ENCODE measurements at places on chromosomes 2 and 18.

GRCh38 chr2:157052685-157053224 is 204.8 kb upstream of the GALNT5 start:
- peak; percentile 53 for DNase-seq

GRCh38 chr2:26884486-26884885 is 36.6 kb downstream of the DPYSL5 start:
- DNase-seq, result no peak

GRCh38 chr18:6737833-6738232 is 8.3 kb downstream of the ARHGAP28 start:
- no peak for DNase-seq

DNA sequence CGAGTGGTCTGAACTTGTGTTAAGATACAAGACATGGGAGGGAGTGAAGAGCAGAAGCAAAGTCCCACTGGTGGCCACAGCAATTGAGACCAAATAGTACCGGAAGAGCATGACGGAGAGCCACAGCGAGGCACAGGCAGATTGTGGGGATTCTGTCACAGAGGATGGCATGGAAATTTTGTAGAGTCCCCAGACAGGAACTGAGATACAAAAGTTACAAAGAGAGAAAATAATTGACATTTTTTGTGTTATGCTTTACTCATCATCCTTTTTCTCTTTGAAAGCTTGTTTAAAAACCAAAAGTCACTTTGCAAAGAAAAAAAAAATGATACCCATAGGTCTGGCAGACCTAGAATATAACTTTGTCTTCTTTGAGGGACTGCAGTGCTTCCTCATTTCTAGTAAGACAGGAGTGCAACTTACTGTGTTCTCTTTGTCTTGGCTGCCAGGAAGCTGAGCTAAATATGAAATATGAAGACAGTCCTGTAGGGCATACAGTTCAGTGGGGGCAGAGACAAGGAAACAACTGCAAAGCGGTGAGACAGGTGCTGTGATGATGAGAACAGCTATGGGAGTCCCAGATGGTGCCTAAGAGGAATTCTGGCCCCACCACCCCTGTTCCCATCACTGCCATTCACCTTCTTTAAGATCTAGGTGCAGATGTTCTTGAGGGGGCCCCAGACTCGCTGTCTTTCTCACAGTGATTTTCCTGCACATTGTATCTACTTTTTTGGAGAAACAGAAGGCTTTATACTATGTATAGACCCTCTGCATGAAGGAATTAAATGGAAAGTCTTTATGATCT is 5.2 kb downstream of the ARHGAP25 start:
- DNase-seq, result no peak

GRCh38 chr2:336360-336759 is 48.5 kb upstream of the ALKAL2 start:
- DNase-seq, result no peak

DNA sequence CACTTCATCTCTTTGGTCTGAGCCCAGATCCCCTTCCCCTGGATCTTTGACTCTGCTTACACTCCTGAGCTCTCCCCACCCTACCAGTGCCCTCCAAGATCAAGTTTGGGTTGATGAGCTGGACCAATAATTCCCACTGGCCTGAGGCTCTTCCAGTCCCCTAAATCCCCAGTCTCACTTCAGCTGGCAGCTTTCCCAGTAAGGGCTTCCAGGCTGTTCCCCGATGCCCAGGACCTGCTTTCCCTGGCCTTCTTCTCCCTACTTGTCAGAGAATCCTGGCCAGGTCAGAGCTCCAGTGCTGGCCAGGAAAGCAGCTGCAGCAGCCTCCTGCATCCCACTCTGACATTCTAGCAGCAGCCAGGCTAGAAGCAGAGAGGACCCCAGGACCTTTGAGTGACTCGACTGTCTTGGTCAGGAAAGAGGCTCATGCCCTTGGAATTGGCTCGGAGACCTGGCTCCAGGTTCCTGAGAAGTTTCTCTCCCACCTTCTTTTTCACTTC is 3.5 kb downstream of the WNT6 start:
- no peak for DNase-seq

DNA sequence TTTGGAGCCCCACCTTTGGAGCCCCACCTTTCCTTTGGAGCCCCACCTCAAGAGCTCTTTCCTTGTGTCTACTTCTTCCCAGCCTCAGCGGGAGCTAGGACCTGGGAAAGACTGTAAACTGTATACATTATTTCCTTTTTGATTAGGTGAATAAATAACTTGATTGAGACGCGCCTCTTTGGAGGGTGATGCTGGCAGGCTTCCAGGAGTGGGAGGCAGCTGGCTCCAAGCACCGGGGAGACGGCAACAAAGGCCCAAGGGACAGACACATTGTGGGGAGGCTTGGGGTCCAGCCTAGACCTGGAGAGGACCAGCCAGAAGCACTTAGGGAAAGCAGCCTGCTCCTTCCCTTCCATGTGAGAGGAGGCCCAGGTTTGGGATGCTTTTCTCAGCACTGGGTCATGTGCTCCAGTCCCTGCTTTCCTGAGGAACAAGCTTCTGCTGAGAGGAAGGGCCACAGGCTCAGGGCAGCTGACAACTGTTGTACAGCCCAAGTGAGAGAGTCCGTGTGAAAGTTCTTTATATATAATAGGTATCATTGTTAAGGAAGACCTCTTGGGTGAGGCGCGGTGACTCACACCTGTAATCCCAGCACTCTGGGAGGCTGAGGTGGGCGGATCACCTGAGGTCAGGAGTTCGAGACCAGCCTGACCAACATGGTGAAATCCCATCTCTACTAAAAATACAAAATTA is 297.2 kb upstream of the SLC14A2 start:
- DNase-seq, result no peak

DNA sequence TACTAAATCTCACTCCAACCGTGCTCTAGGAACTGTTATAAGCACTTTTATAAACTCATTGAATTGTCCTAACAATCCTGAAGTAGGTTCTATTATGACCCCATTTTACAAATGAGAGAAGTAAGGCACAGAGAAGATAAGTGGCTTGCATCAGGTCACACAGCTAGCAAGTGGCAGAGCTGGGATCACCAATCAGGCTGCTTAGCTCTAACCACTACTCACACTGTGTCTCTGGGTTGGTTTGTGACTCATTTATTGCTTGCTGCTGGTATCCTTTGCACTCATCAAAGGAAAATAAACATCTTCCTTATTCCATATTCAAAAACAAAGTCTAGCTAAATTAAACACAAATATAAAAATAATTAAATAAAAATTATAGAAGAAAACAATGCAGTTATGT is 42.5 kb upstream of the IL1R2 start:
- DNase-seq, result no peak

DNA sequence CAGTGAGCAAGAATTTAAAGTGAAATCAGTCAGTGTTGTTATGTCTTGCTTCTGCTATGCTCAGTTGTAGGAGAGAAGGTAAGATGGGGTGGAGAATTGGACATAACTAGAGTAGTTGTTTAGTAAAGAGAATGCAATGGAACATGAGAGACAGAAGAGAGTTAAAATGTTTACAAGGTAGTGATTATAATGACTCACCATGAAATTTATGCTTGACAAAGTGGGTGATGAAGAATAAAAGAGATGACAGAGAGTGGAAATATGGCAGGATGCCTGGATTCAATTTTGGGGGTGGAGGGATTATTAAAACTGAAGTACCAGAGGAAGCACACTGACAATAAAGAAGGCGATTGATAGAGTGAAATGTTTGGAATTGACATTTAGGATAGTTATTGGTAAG is 10.6 kb downstream of the SCG2 start:
- peak; percentile 36 for DNase-seq

GRCh38 chr2:143117225-143117624 is 12.0 kb upstream of the ARHGAP15 start:
- no peak for DNase-seq

GRCh38 chr18:12305930-12306629 is 2.0 kb upstream of the TUBB6 start:
- DNase-seq, result no peak

GRCh38 chr2:112936927-112937232 is 25.9 kb downstream of the IL37 start:
- no peak for DNase-seq

DNA sequence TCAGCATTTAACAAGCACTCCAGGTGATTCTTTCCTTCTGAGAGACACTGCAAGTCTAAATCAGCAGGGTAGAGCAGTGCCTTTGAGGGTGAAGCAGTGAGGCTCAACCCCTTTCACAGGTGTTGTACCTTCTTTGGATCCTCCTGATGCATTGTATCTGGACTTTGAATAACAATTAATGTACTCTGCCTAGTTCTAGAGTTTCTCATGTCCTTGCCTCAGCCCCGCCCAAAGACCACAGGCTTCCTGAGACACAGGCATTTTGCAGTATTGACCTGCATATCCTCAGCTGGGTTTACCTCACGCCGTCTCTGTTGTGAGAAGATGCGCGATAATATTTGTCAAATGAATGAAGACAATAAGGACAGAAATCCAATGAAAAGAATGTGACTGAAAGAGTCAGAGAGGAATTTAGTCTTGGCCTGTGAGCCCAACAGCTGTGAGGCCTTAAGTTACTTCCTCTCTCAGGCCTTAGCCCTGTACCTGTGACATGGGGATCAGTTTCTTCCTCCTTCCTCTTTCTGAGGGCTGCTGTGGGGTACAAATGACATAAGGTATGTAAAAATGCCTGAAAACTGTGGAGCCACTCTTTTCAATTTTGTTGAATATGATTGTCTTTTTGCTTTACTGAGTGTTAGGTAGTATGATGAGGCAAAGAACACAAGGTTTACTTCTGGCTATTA is 43.7 kb downstream of the WIPF1 start:
- no peak for DNase-seq

DNA sequence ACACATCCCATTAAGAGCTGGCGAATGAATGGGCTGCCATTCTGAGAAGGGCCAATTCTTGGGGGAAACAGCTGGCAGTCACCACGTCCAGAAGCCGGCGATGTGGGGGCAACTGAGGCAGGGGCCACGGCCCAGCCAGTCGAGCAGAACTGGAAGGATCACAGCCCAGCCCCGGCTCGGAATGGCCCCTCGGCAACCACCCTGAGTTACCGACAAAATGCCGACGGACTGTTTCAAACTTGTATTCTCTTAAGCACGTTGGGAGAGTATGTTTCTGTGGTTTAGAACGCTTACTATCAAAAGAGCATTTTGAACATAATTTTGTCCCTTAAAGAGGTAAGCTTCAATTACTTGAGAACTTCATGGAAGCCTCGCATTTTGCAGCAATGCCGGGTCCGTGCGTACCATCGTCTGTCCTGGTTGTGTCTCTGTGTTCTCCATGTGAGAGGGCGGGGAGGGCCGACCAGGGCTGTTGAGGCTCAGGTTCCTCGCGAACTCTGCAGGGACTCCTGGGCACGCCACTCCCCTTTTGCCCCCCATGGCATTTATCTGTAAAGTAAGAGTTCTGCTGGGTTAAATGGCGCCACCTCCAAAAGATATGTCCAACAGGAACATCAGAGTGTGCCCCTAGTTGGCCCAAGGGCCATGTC is 155.9 kb downstream of the TWIST2 start:
- no peak for DNase-seq

DNA sequence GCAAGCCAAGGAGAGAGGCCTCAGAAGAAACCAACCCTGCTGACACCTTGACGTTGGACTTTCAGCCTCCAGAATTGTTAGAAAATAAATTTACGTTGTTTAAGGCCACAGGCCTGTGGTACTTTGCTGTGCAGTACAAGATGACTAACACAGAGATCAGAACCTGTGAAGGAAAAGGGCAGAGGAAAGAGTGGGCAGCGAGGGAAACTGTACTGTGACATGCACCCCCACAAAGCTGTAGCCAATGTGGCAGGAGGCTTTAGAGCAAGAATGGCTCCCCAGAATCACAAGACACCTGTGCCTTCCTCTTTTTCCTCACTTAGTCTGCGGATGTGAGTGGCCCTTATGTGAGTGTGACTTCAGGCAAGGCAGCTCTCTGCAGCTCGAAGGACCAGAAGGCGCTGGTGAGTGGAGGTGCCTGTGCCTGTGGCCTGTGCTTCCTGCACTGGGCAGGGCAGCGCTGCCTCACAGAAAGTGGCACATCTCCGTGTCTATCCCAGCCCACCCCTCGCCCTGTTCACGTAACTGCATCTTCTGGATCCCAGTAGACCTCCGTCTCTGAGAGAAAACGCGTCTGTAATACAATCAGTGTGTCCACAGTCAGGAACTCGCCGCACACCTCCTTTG is 89.5 kb downstream of the MRPS9 start:
- no peak for DNase-seq

DNA sequence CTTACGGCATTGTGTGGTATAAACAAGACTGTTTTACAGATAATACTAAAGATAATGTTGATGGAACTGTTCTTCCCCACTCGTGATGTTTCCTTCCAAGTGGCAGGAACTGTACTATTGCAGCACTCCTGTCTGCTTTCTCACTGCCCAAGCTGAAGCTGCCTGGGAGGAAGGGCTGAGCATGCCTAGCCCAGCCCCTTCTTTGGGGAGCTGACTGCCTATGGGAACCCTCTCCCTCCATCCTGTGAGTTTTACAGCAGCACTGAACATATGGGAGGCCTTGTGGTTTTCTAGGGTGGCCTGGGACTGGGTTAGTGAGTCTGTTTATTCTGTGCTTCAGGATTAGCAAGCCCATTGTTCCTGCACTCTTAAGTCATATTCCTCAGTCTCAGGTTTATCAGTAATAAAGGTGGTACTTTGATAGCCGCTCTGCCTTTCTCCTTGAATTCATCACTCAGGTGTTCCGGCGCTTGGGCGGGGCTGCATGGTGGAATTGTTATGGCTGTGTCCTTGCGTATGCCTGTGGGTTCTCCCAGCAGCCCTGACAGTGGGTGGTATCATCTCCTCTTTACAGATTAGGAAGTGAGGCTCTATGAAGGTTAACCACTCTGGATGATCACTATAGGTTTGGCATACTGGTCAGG is 379.7 kb downstream of the PTPRM start:
- DNase-seq, result peak; percentile 82

DNA sequence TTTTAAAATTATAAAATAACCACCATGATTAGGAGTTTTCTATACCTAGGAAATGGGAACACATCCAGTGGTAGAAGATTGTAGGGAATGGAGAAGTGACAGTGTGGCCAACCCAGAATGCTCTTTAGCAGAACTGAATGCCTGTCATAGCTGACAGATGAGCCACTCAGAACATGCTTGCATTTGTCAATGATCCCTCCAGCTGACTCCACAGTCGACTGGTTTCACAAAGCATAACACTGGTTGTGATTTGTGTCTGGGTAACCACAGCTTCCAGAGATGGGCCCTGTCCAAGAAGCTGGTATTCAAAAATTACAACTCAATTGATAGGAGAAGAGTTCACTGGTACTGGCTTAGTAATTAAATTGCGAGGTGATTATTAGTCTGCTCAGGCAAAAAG is 9.0 kb upstream of the CTIF start:
- peak; percentile 72 for DNase-seq

- no peak for DNase-seq
Measured at GRCh38 chr2:15584767-15585469, 6.8 kb upstream of the DDX1 start.

GRCh38 chr2:176172007-176172894 is 15.1 kb downstream of the HOXD3 start:
- no peak for DNase-seq

- no peak for DNase-seq
Measured at GRCh38 chr18:55085557-55086285, 126.5 kb upstream of the CCDC68 start.

DNA sequence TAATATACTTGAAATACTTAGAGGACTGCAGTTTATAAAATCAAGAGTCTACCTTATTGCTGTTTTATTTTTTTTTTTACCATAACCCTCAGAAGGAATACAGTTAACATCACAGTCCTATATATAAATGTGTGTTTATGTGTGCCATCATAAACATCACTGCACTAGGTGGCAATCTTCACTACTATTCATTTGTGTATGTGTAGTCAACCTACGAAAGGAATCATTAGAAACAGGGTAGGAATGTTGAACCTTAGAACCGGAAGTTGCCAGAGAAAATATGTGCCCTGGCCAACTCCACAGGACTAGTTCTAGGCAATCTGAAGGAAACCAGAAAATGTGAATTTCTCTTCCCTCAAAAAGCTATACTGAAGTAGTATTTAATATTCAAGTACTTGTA is 3.4 kb downstream of the GEN1 start:
- DNase-seq, result no peak

Measured in fibroblast of skin of left quadriceps (primary cell).